Femur (tissue), 1 donor: ENCODE measurements at places on chromosomes 2 and 18.
A peak's percentile ranks its signal among the peaks of the same experiment; 100 is the strongest.

DNA sequence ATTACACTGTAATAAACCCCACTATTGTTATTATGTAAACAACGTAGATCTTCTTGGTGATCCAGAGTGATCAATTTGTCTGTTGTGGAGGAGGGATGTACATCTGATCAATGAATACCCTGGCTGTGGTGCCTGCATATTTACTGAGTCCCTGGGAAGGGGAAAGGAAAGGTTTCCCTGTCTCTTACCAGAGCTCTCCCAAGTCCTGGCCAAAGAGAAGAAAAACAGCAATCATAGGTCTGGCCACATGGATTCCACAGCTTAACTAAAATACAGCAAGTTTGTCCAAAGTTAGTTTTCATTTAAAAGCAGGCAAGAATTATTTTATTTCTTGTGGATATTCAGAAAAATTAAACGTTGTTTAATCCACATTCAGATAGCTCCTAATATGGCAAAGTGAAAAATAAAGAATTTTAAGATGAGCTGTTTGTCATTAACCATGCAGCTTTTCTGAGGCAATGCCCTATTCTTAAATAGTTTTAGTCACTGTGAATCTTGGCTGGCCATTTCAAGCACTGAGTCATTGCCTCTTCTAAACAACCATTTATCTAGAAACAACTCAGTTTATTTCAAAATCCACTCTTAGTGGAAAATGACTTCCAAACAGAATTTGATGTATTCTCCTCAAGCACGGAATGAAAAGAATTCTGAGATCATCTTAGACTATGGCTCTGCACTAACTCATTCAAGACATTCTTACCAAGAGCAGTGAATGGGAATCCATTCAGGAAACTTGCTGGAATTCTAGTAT, 1004.4 kb upstream of the CDH2 start:
- DNase-seq, result no peak

DNA sequence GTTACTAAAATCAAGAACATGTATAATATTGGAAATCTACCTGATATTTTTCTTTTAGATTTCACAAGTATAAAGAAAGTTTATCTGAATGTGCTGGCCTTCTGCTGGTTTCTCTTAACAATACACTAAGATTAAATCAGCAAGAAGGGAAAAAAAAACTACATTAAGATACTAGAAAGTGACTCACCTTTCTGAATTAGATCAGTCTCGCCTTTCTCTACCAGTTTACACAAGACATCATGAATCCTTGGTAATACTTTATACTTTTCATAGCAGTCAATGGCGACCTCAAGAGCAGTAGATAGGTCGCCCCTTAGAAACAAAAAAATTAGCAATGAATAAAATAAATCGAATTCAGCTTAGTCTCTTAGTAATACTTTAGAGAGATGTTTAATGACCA, 61.2 kb downstream of the LRPPRC start:
- no peak for DNase-seq

GRCh38 chr2:117801826-117802225, 12.7 kb upstream of the DDX18 start:
- no peak for DNase-seq

GRCh38 chr2:210188755-210189154, 17.5 kb upstream of the KANSL1L start:
- no peak for DNase-seq

- no peak for DNase-seq
Measured at GRCh38 chr2:158412206-158412605, 44.3 kb downstream of the CCDC148 start.

- peak; percentile 54 for DNase-seq
Measured at GRCh38 chr2:8146132-8147005, 535.5 kb upstream of the ID2 start.

- no peak for DNase-seq
Measured at GRCh38 chr2:232538671-232539070, 821 bp upstream of the CHRNG start.

- no peak for DNase-seq
Measured at GRCh38 chr2:37652199-37652640, 19.2 kb downstream of the CDC42EP3 start.

GRCh38 chr18:35510076-35510651, 12.4 kb upstream of the INO80C start:
- no peak for DNase-seq

GRCh38 chr2:197251576-197251975, 59.0 kb downstream of the ANKRD44 start:
- no peak for DNase-seq

DNA sequence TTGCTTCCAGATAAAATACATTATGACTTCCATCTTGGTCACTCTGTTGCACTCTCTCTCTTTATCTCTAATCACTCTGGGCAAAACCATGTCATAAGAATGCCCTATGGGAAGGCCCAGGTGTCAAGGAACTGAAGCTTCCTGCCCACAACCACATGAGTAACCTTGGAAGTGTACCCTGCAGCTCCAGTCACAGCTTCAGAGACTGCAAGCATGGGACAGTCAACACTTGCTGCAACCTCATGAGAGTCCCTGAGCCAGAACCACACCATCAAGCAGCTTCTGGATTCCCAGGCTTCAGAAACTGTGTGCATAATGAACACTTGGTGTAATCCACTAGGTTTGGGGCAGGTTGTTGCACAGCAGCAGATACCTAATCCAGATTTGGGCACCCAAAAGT, 121.1 kb upstream of the BCL2L11 start:
- no peak for DNase-seq

DNA sequence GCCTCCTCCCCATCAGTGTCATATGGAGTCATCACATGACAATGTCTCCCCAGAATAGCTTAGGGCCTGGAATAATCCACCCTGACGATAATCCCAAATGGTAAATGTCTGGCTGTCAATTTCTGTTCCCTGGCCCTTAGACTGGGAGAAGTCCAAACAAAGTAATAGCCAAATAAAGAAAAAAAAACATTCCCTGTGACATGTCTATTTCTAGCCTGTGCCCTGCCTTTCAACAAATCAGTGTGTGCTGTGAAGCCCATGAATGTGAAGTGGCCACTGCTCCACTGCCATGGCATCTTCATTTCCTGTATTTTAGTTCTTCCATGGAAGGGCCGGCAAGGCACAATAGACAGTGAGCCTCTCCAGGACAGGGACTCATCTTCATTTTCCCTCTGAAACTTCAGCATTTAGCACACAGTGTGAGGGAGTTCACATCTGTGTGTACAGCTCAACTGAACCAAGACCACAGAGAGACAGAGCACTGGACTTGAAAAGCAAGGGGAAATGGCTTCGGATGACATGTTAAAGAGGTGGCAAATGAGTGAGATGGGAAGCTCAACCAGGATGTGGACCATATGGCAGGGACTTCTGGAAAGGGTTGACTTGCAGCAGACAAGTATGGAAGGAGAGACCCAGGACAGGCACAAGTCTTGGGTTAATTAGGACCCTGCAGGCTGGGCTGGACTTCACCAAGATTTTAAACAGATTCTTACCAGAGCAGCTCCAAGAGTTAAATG, 140.0 kb downstream of the ANTXR1 start:
- no peak for DNase-seq
